ENCODE measurements at places on chromosomes 7 and 10.
A peak's percentile ranks its signal among the peaks of the same experiment; 100 is the strongest.

DNA sequence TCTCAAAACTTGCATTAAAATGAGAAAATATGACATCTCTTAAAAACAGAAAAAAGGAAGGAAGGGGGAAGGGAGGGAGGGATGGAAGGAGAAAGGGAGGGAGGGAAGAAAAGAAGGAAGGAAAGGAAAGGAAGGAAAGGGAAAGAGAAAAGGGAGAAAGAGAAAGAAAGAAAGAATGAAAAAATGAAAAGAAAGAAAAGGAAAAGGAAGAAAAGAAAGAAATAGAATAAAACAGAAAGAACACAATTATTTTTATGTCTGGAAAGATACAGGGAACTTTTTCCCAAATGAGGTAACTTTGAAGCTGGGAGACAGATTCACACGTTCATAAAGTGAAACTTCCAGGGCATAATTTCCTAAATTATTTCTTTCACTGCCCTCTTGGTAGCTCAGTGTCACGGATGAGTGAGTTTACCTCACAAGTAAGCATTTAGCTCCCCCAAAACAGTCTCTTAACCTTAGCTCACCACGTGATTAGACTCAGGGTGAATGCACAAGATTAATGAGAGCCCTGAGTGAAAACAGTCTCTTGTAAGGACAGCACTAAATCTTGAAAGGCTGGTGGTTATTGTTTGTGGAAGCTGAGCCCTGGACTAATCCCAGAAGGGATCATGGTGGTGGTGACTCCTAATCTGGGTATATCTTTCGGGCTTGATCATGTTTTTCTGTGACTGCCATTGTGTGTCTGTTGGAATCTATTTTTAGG is 74.1 kb upstream of the HDAC9 start:
- no peak for DNase-seq

GRCh38 chr7:21450941-21451340 is 23.1 kb downstream of the SP4 start:
- no peak for DNase-seq

DNA sequence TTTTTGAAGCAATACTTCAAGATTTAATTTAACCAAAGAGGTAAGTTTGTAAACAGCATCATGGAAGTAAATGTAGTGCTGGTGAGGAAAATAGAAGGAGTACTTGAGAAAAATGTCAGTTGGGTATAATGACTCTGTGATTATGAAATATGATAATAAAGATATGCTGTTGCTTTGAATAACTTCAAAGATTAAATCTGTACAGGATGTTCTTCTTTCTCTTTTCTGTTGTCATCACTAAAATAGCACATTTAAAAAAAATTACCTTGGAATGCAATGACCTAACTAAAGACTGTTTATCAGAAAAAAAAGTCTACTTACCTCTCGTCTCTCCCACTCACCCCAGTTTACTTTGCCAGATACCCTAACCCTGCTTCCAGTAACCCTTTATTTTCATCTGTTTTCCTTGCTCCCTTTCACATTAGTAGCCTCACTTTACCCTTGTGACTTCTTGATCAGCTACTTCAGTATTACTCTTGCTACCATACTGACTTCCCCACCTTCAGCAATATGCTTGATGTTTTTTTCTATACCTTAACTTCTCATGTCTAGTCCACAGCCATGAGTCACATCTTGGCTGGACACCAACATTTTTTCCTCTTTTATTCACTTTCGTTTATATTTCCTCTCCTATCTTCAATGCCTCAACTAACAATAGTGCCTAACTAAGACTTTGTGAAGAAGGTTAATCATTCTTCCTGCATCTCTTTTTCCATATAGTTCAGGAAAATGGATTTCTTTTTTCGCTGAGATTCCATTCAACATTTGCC is 29.7 kb upstream of the TAS2R16 start:
- DNase-seq, result no peak

DNA sequence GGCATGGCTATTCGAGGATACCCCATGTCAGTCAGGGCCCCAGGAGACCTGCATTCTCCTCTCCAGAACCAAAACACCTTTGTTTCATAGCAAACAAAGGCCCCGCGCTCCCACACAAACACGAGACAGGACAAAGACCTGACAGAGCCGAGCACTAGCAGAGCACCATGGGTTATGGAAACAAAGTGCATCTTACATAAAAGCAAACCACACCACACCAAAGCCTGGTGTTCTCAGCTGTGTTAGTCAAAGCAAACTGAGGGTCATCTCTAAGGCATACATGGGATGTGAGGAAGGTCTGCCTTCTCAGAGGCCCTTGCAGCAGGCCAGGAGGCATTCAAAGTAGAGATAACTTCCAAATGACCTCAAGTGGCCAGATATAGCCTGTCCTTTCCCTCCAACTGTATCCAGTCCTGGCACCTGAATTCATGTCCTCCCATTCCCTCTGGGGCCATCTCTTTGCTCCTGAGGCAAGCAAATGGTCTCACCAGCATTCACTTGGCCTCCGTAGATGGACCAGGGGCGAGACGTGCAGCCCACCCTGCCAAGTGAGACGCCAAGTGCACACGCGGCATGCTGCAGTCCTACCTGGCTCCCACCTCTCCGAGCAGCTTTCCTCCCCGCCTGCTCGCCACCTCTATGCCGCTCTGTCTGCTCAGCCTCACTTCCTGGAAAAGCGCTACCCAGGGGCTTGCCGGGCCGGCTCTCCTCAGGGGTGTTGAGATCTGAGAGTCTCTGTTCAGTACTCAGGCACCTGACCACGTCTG is 45.3 kb upstream of the PDLIM1 start:
- no peak for DNase-seq

GRCh38 chr10:62059217-62059920 is 157.9 kb downstream of the ARID5B start:
- peak; percentile 89 for DNase-seq

GRCh38 chr10:549391-549790 is 140.1 kb downstream of the DIP2C start:
- no peak for DNase-seq

DNA sequence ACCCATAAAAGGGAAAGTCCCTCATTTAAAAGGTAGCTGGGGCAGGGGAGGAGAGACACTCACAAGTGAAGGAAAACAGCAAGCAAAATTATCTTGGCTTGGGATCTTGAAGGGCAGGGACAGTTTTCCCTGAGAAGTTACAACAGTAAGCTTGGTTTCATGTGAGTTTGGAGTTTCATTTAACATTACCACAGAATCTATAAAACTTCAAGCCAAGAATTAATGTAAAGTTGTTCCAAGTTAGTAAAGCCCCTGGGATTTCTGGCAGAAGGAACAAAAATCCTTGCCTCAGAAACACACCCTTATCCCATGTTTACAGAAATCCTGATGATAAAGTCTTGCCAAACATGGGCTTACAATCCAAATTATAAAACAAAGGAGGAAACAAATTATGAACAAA is 19.2 kb downstream of the CRPPA start:
- DNase-seq, result no peak

GRCh38 chr7:7491044-7491443 is 44.6 kb downstream of the COL28A1 start:
- DNase-seq, result no peak

- no peak for DNase-seq
Measured at GRCh38 chr10:51696251-51696650, 3.1 kb downstream of the CSTF2T start.

GRCh38 chr7:18590744-18591340 is 95.3 kb downstream of the HDAC9 start:
- peak; percentile 63 for DNase-seq

DNA sequence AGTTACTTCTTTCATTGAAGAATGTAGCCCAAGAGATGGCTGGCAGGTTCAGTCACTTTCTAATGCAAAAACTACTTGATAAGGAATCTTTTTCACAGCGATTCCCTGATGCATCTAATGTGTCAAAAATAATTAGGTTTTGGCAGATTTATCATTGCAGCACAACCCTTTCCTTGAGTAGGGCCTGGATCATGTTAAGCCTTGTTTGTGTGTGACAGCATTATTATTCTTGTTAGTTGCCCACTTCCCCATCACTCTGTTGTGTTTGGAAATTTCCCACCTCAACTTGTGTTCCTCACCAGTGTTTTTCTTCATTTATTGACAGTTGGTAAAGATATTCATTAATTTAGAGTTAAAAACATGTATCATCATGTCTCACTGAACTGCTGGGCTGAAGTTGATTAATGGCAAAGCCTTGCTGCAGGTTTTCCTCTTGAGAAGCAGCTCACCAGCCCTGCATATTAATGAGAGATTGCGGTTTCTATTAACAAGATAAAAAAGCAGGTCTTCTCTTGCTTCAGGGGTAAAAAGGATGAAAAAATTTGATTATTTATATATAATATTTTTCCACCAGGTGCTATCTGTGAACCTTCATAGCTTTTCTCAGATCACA is 233.3 kb upstream of the MDFIC start:
- no peak for DNase-seq

Measured in fibroblast of skin of left quadriceps (primary cell).